ENCODE measurements at places on chromosomes 2 and 18.
A peak's percentile ranks its signal among the peaks of the same experiment; 100 is the strongest.

GRCh38 chr18:73952296-73952946, 195.2 kb downstream of the FBXO15 start:
- no peak for DNase-seq

GRCh38 chr18:27546991-27547390, 361.9 kb upstream of the CHST9 start:
- DNase-seq: no peak

DNA sequence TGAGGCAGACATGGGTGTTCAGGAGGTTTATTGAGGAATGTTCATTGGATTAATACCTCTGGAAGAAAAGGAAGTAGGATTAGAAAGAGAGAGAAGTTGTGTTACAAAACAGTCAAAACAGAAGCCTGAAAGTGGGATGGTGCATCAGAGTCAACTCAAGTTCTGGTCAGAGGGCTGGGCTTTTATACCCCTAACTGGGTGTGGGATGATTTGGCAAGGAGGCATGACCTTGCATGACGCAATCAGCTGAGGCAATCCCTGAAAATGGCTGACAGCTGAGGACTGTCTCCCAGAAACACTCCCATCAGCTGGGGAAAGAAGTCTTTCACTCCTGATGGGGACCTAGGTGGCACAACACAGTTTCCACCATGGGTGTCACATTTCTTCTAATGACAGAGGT, 818.2 kb downstream of the SATB2 start:
- no peak for DNase-seq

DNA sequence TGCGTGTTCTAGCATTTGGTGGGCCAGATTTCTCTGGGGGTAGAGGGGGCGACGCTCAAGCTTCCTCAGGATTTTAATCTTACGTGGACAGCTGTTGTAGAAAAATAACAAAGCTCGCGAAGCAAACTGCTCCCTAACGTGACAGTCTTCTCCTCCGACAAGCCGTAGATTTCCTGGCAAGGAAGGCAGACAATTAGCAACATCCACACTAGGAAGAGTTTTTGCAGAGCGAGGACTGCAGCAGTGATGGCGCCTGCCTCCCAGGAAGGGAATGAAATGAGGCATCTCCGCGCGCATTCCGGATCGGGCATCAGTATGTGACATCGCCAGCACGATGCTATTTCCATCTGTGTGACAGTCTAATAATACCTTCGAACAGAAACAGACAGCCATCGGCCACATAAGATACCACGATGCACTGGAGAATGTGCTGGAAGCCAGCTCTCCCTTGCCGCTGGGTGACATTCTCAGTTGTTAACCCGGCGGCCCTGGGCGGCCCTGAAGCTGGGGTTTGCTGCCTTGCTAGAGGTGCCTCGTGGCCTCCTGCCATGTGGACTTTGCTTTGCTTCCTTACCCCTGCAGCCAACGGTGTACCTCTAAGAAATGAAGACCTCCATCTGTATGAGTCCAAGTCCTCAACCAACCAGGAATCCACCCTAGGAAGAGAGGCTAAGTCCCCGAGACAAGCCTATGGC, 101.8 kb upstream of the AGAP1 start:
- no peak for DNase-seq

- no peak for DNase-seq
These were observed 67.8 kb upstream of the MAP4K3 start for GRCh38 chr2:39504790-39505335.

DNA sequence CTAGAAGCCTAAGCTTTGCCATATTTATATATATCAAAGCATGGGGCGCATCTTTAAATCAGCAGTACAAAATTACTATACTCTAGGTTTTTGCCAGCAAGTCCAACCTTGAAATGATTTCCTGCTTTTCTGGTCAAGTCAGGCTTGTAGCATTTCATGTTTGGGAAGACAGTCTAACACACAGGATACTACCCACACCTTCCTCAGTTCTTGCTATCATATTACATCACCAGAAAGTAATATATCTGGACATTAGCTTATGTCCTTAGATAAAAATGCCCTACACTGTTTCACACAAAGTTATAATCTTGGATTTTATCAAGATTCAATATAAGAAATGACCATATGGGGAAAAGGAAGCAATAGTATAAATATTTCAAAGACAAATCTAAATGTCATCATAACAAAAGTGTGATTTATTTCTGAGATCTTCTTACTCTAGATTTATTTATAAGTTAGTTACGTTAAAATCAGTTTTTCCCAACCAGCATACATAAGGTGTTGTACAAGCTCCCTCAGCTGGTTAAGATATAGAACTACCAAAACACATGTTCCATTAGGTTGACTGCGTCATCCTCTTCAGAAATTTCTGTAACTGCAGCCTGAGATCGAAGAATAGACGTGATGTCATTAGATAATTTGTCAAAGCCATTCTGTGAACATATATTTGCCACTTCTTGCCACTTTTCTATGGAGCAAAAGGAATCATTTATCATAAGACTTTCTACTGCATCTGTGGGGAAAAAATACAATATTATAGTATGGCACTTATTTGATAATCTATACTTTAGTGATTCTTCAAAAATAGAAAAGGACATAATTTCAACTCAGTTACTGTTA, 56.6 kb downstream of the CLHC1 start:
- DNase-seq: peak; percentile 51

- no peak for DNase-seq
These were observed 41.3 kb downstream of the ATF2 start for GRCh38 chr2:175126661-175127060.

GRCh38 chr2:9031246-9031645, 27.8 kb upstream of the MBOAT2 start:
- no peak for DNase-seq

GRCh38 chr2:196606516-196606915, 33.0 kb upstream of the CCDC150 start:
- DNase-seq: no peak

GRCh38 chr2:163859951-163860350, 124.1 kb upstream of the FIGN start:
- DNase-seq: no peak

DNA sequence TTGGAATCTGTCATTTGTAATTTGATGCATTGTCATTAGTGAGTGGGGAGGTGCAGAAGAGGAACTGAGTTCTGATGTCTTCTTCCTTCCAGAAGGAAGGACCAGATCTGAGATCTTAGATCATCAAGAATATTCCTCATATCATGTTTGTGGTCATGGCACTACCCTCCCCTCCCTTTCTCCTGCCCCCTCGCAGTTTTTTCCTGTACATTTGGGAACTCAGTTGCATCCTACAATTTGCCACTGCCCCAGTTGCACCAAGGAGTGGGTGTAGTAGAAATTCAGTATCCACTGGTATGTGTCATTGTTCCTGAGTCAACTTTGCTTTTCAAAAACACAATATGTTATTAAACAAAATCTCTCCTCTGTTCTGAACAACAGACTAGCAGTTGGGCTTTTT, 26.6 kb upstream of the ACVR1 start:
- no peak for DNase-seq

- DNase-seq: no peak
These were observed 71.2 kb downstream of the SLC16A14 start for GRCh38 chr2:229997565-229997964.

DNA sequence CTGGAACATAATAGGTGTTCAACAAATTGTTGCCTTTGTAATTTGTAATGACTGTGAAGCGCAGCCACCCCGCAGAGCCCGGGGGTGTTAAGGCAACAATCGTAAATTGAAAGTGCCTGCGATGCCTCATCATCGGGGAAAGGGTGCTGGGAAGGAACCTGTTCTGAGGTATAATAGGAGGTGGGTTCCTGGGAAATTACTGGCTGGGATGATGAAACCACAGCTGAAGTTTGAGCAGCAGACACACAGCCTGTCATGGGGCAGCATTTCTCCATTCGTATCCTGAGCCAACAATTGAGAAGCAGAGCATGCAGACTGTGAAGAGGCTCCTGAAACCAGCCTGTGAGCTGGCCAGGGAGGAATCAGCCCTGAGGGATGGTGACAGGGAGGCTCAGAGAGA, 404.0 kb upstream of the MYT1L start:
- DNase-seq: no peak

- DNase-seq: no peak
These were observed 133.2 kb downstream of the CCDC148 start for GRCh38 chr2:158323381-158323780.

DNA sequence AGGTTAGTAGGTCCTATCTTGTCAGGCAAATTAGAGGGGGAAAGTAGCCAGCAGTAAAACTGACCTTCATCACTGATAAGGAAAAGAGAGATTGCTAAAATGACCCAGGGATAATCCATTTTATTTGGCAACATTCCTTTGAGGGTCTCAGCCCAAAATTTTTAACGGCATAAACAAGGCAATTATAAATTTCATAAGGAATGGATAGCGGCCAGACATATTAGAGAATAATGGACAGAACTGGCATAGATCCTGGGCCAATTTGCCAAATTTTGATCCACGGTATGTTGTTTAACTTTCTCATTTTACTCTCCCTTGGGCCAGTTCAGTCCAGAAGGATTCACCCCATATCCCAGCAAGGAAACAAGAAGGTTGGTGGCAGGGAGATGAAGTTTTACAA, 170.4 kb upstream of the BCL2L11 start:
- DNase-seq: no peak

GRCh38 chr2:235500761-235501672, 7.2 kb downstream of the AGAP1 start:
- DNase-seq: no peak

GRCh38 chr2:25324905-25325592, 16.7 kb downstream of the DNMT3A start:
- no peak for DNase-seq

DNA sequence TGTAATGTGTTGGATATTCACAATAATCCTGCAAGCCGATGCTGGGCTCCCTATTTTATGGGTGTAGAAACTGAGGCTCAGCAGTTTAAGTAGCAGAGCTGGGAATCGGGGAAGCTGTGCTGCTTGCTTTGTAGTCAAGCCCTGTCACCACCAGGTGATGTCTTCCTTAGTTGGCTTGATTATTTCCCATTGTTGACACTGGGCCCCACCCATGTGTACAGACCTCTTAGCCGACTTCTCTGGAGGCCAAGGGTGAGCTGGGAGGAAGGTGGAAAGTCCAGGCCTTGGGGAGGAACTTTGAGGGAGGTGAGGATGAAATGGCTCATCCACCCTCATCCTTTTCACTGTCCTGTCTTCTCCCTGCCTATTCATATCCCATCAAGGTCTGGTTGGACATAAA, 60.0 kb downstream of the CAPN13 start:
- no peak for DNase-seq

- no peak for DNase-seq
These were observed 72.5 kb downstream of the GPR39 start for GRCh38 chr2:132489150-132489549.

DNA sequence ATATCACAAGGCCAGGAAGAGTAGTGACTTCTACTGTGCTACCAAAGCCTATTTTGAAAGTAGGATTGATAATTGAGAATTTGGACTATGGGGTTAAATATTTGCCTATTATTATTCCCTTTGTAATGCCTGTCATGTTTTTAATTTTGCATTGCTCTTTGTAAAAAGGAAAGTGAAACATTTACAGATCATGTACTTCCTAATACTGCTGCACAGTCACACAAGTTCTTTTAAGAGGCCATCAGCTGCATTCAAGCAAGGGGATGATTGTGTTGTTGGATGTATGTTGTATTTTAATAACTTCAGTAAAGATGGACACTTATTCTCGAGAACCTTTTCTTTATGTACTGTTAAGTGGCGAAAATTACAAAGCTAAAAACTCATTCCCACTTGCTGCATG, 70.1 kb downstream of the PLEKHA3 start:
- no peak for DNase-seq

- DNase-seq: no peak
These were observed 136.0 kb upstream of the SPOPL start for GRCh38 chr2:138365581-138365980.

DNA sequence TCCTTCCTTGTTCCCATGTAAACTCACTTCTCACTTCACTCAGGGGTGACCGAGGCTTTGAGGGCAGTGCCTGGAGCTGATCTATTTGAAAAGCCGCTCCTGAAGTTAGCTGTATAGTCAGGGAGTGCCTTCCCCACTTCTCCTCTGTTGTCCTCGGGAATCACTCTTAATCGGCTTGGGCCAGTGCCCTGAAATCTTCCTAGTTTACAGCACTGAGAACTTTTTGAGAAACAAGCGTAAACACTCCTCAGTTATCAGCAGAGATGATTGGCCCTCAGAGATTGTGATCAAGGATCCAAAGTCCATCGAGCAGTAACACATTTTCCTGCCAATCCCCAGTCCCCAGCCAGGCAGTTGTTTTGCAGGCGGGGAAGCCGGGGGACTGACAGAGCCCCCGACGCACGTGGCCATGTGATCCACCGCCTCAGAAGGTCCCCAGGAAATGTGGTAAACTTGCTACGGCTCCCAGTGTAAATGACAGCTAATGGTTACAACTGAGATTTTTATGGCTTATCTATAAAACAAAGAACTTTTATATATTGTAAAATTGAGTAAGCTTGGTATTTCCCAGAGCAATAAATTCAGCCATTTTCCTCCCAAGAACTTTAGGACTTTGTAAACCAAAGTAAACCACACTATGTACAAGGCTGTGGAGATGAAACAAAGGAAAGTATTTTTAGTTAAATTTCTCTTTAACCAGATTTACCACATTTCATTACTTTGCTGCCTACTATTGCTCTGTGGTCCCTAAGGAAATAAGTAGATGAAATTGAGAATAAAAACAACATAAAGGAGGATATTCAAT, 53.5 kb downstream of the C18orf63 start:
- DNase-seq: no peak

DNA sequence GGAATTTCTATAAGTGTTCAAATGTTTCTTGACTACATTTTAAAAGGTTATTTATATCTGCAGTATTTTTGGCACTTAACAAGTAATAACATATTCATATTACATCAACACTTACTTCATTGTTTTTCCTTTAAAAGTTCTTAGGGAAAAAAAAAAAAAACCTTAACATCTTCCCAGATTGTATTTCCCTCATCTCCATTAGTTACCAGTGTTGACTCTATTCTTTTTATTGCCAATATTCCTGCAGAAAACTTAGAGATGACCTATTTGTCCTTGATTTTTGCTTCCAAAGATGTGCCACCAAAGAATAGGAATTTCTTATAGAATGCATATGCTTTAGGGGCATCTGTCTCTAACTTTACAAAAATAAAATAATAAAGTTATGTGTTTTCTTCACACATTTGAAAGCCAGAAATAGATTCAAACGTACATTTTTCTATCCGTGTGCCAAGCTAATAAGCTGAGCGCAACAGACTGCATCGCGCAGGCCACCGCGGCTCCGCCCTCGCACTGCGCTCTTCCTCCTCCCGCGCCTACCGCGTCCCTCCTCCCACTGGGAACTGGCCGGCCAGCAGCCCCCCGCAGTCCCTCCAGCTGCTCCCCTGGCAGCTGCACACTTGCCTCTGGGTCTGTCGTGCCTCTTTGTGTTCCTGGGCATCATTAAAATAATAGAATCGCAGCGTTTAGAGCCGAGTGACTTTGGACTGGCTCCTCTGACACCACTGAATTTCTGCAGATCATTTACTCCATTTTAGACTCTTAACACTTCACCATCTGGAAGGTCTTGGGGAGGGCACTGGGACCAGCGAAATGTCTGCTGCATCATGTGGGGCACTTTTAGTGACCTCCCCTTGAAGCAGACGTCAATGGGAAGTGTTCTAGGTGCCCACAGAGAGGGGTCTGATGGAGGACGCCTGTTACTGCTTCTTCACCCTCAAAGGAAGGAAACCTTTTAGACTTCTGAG, 21.2 kb upstream of the NAB1 start:
- DNase-seq: peak; percentile 74

GRCh38 chr2:46873604-46874068, 42.0 kb downstream of the MCFD2 start:
- DNase-seq: no peak

GRCh38 chr18:2108591-2108990, 462.7 kb downstream of the METTL4 start:
- no peak for DNase-seq

Measured in COR-L47 (cell line).